ENCODE measurements at places on chromosomes 6 and 20.
A peak's percentile ranks its signal among the peaks of the same experiment; 100 is the strongest.

DNA sequence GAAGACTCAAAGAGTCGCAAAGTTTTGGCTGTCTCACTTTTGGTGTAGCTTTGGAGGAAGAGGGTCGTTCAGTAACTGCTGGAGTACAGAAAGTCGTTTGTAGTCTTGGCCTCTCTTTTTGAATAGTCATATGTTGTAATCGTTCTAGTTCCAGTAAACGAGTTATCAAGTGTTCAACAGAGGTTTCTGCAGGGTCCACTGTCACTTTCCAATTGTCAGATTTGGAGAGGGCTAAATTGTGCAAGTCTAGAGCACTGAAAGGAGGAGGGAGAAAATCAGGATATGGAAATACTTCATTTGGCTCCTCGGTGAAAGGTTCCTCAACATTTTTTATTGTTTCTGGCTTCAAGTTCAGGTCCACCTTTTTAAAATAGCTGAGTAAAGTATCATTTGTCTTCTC, 9.7 kb downstream of the FAM217A start:
- no peak for DNase-seq

DNA sequence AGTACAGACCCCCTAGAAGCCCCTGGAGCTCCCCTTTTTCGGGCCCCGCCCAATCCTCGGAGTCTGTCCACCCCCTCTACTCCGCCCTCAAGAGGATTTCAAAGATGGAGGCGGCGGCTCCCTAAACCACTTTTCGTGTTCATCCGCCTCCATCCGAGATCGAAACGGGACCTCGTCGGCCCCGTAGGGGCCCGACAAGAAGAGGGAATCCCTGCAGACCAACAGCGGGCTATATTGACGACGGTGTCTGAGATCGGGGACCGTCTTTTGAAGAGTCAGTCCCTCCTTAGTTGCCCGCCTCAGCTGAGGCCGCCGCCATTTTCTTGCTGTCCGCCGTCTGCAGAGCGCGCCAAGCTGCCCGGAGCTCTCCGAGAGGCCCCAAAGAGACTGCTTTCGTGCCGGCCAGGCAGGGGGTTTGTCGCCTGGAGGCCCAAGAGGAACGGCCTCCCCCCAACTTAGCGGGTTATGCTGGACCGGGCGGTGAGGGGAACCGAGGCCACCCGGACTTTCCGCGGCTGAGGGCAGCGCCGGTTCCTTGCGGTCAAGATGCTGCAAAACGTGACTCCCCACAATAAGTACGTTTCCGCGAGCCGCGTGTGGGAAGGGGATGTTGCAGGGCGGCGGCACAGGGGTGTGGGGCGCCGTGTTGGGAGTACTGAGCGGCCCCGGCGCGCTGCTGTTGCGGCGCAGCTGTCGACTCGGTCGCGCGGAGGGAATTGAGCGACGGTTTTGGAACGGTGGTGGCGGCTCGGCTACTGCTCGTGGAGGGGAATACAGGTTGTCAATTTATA, 4.2 kb downstream of the BRD2 start:
- DNase-seq = no peak

DNA sequence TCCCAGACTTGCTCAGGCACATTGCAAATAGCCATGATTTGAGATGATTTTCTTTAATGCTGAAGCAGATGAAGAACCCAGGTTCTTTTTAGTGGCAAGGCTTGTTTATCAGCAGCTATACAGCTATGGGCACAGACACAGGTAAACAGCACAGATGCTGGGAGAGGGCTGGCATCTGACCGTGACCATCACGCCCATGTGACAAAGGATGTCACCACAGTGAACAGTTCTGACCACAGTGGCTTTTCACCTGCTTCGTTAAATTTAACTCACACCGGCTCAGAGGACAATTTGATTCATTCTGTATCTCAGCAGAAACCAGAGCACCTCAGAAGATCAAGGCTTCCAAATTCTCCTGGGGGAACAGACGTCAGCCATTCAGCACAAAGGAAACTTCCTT, 142.6 kb downstream of the CDH26 start:
- no peak for DNase-seq

GRCh38 chr20:61580958-61581824, 329.1 kb downstream of the CDH4 start:
- DNase-seq = no peak

GRCh38 chr6:24990236-24990845, 54.6 kb upstream of the RIPOR2 start:
- DNase-seq = peak; percentile 69
